ENCODE measurements at places on chromosomes 16 and 17. TPM values are rescaled to one million over a fixed set of nuclear protein-coding genes. Genes with fewer than 3 reads are reported as not detected.

NMRAL1 gene
- total RNA-seq = 36.9 TPM

POLDIP2 gene
- 76.3 TPM for total RNA-seq

FBXW10 gene
- total RNA-seq = under 0.01 TPM

GDPD1 gene
- total RNA-seq = 1.9 TPM

NAT9 gene
- total RNA-seq = 76.5 TPM

PRSS21 gene
- 24.3 TPM for total RNA-seq

CDH16 gene
- 0.28 TPM for total RNA-seq

RNF227 gene
- total RNA-seq = 5.2 TPM

TEX19 gene
- total RNA-seq = not detected

KRTAP4-11 gene
- not detected for total RNA-seq

Data from mammary epithelial cell (primary cell).